ENCODE measurements at places on chromosomes 1 and 21.

DNA sequence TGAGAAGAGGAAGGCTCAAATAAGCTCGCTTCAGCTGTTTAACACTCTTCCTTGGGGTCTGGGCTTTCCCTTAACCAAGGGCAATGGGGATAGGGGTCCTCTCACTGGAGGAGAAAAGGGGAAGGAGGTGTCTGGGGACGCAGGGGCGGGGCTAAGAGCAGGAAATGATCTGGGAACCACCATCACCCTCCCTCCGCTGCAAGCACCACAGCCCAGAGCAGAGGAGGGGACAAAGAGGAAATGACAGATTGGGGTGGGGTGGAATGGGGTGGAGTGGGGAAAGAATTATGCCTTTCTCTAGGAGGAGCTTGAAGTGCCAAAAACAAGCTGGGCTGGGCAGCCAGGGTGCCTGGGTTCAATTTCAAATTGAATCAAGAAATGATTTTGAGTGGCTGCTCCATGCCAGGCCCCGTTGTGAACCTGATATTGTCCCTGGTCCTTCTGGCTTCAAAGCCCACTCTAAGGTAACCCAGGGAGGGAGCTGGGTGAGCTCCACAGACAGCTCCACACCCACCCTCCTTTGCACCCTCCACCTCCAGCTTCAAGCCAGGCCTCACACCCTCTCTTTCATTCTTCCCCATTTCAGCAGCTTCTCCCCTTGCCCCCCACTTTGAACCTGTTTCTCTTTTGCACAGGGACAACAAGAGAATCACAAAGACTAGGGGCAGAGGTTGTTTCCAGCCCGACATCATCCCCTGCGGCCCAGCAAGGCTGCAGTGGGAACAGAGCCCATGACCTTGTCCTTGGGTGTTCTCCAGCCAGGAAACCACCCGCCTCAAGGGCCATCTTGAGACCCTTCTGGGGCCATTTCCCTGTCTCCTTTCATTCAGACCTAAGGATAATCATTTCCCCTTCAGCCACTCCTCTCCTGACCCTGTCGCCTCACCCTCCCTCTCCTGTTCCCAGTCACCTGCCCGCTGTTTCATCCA, 1.1 kb downstream of the ARHGAP30 start:
- no peak for DNase-seq

DNA sequence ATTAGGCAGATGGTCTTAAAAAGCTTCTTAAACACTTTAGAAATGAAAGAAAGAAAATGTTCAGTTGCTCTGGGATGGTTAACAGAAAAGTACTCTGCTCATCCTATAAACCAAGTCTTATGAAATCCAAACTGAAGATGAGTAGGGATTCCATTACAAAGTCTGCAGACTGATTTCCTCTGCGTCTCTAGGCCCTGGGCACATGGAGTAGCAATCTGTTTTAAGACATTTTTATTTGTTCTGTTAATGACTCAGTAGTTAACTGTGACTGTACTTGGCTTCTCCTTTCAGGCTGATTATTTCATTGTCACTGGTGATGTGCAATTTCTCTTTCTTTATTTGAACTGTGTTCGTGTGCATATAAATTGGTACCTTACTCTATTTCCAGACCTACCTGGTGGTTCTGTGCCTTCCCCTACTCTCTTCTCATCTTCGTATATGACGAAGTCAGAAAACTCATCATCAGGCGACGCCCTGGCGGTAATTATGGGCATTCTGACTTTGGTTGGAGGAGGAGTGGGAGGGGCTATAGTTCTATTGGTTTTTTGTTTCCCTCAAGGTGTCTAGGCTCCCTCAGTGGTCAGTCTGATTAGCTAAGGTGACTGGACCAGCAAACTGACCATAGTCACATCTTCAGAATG, 30.6 kb downstream of the ATP1A1 start:
- no peak for DNase-seq

- DNase-seq, result no peak
These were observed 4.3 kb downstream of the REN start for GRCh38 chr1:204161609-204162493.

- no peak for DNase-seq
These were observed 987 bp downstream of the GPR137B start for GRCh38 chr1:236143104-236143948.

DNA sequence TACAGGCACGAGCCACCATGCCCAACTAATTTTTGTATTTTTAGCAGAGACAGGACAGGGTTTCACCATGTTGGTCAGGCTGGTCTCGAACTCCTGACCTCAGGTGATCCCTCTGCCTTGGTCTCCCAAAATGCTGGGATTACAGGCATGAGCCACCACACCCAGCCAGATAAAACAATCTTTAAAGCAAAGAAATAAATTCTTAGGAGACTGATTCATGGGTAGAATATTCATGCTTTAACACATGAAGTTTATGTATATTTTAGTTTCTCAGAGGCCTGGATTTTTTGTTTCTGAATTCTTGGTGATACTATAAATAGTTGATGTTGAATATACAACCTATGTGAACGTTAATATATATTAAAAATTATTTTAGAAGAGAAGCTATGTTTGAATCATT, 127.4 kb upstream of the KIAA1614 start:
- DNase-seq, result no peak

- peak; percentile 22 for DNase-seq
These were observed 2.0 kb downstream of the ARHGAP29 start for GRCh38 chr1:94235189-94236012.

- DNase-seq, result no peak
These were observed 71.6 kb upstream of the IFFO2 start for GRCh38 chr1:19028110-19028509.

DNA sequence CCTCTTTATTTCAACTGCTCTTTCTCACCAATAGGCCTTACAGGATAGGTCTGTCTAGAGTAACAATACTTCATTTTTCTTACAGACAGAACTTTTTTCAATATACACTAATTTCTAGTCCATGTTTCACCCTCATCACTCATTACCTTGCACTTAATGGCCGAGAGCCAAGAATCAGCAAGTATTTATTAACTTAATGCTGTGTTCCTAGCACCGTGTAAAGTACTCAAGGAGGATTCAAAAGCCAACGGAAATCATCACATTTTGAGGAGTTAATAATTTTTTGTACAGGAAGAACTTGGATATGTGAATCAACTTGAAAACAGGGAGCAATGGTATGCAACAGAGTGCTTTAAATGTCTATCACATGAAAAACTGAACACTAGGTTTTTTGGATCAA, 102.0 kb downstream of the PTPN14 start:
- no peak for DNase-seq

GRCh38 chr1:36199934-36200741, 24.1 kb upstream of the THRAP3 start:
- DNase-seq, result no peak

- DNase-seq, result no peak
These were observed 9.9 kb upstream of the BACE2 start for GRCh38 chr21:41158026-41158425.

- DNase-seq, result no peak
These were observed 153.8 kb upstream of the C1orf105 start for GRCh38 chr1:172266528-172267174.

DNA sequence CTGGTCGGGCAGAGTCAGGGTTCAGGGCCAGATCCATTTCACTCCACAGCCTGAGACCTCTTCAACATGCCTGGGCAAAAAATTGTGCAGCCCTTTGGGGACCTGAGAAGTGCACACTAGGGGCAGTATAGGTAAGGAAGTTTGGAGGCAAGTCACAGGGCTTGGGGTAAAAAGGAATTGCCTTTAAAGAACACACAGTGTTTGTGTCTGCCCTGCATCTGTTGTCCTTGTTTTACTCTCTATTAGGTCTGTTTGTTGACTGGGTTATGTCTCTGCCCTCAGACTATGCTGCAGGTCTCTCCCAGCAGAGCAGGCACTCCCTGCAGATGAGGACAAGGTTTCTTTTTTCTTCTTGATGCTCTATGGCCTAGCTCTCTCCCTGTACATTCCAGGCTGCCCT, 22.0 kb downstream of the LDLRAD2 start:
- DNase-seq, result no peak

GRCh38 chr1:183023601-183024316, 539 bp downstream of the LAMC1 start:
- DNase-seq, result no peak

- DNase-seq, result no peak
These were observed 13.6 kb upstream of the FAM89A start for GRCh38 chr1:231053493-231054162.

- no peak for DNase-seq
These were observed 9.8 kb downstream of the PEX14 start for GRCh38 chr1:10484521-10484920.

GRCh38 chr1:25062621-25063255, 132.7 kb upstream of the RUNX3 start:
- no peak for DNase-seq

Data from SK-N-MC (cell line).